ENCODE measurements at places on chromosomes 2 and 18. TPM values are rescaled to one million over a fixed set of nuclear protein-coding genes. Genes with fewer than 3 reads are reported as not detected.

COL4A4 gene
- 7.7 TPM for total RNA-seq

MTLN gene
- total RNA-seq: 39.7 TPM

KCNIP3 gene
- total RNA-seq: 0.65 TPM

VWC2L gene
- total RNA-seq: not detected

L3MBTL4 gene
- 0.13 TPM for total RNA-seq

FAHD2A gene
- total RNA-seq: 26.5 TPM

POTEC gene
- total RNA-seq: under 0.01 TPM

ANKRD53 gene
- total RNA-seq: 0.30 TPM

WNT10A gene
- total RNA-seq: not detected

KCNE4 gene
- total RNA-seq: 37.7 TPM

UGT1A9 gene
- not detected for total RNA-seq

CREG2 gene
- 2.4 TPM for total RNA-seq

SRSF7 gene
- 65.2 TPM for total RNA-seq

CRYGC gene
- not detected for total RNA-seq

FAM117B gene
- total RNA-seq: 3.4 TPM

LRRC30 gene
- not detected for total RNA-seq

STARD6 gene
- not detected for total RNA-seq

PAX8 gene
- 1.6 TPM for total RNA-seq

PLEKHH2 gene
- 8.9 TPM for total RNA-seq

ATP6V1B1 gene
- total RNA-seq: 1.1 TPM

ERBB4 gene
- 2.6 TPM for total RNA-seq

ALLC gene
- not detected for total RNA-seq

KATNAL2 gene
- 2.2 TPM for total RNA-seq

GKN1 gene
- total RNA-seq: not detected

DSG1 gene
- not detected for total RNA-seq

NTSR2 gene
- total RNA-seq: not detected

SPC25 gene
- 1.1 TPM for total RNA-seq

DIPK1C gene
- not detected for total RNA-seq

UGT1A8 gene
- total RNA-seq: not detected

EVX2 gene
- not detected for total RNA-seq

EGR4 gene
- not detected for total RNA-seq

SETBP1 gene
- total RNA-seq: 3.3 TPM

ARHGEF33 gene
- total RNA-seq: 0.43 TPM

NCL gene
- 236 TPM for total RNA-seq

POU3F3 gene
- not detected for total RNA-seq

POTEI gene
- not detected for total RNA-seq

G6PC2 gene
- not detected for total RNA-seq

PTPRN gene
- 23.5 TPM for total RNA-seq

ACVR1C gene
- total RNA-seq: 1.2 TPM

VWA3B gene
- total RNA-seq: not detected
